ENCODE measurements at places on chromosomes 7 and 10.

GRCh38 chr10:130974166-130974565 lies 337.4 kb downstream of the TCERG1L start:
- no peak for DNase-seq

- no peak for DNase-seq
These were observed 11.3 kb upstream of the HGF start for GRCh38 chr7:81780914-81781693.

DNA sequence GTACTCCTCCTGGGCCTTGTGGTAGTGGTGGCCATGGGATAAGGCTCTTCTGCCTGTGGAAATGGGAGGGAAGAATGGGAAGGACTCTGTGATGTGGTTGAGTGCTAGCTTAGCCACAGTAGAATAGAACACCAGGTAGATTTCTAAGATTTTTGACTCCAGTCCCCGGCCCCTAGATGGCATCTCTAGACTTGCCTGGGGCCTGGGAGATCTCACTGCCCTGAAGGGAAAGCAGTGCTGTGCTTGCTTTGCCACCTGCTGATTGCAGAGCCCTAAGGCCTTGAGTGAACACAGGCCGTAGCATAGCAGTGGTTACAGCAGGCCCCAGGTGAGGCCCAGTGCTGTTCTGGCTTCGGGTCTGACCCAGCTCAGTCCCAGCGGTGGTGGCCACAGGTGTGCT lies 252.0 kb downstream of the TCF7L2 start:
- no peak for DNase-seq

DNA sequence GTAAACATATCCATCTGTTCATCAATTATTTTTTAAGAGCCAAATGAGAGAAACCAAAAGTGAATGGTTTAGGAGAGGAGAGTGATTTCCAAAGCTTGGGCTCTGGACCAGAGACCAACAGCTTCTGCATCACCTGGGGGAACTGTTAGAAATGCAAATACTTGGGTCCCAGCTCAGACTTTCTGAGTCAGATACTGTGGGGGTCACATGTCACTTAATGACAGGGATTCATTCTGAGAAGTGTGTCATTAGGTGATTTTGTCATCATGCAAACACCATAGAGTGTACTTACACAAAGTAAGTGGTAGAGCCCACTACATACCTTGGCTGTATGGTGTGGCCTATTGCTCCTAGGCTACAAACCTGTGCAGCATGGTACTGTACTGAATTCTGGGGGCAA lies 128.5 kb upstream of the PRR15 start:
- DNase-seq = no peak

GRCh38 chr10:92691591-92692079 lies 1.9 kb downstream of the HHEX start:
- DNase-seq = no peak

DNA sequence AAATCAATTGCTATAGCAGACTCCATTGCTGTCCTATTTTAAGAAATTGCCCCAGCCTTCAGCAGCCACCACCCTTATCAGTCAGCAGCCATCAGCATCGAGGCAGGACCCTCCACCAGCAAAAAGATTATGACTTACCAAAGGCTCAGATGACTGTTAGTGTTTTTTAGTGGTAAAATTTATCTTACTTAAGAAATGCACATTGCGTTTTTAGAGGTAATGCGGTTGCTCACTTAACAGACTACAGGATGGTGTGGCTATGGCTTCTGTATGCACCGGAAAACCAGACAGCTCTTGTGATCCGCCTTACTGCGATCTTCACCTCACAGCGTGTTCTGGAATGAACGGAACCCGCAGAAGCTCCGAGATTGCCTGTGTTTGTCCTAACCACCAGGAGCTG lies 58.1 kb downstream of the WDR37 start:
- DNase-seq = no peak

- DNase-seq = peak; percentile 65
These were observed 156.6 kb upstream of the LYZL2 start for GRCh38 chr10:30786131-30786530.

DNA sequence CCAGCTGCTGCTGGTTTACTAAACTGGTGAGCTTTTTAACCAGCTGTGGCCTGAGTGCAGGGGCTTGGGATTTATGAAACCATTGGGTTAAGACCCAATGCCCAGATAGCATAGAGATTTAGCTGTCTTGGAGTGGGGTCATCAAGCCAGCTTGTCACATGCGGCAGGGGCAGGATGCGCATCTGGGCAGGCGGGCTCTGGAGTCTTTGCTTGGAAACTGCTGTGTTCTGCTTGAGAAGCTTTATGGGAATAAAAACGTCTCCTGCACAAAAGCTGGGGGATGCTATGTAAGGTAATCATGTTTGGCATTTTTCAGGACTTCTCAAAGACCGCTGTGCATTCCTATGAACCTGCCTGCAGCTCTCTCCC lies 136.3 kb downstream of the MAPK8 start:
- DNase-seq = no peak

DNA sequence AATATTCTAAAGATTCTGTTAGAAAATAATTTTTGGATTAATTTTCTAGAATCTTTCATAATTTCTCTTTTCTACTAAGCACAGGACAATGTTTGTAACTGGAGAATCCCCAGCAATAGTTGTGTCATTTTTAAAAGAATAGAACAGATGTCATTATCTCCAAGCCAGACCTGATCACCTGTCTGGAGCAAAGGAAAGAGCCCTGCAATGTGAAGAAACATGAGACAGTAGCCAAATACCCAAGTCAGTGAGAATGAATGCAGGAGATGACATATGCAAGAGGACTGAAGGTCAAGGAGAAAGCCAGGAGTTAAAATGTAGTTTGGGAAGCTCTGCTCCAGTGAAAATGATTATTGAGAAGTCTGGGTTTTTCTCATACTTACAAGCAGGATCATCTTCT lies 25.4 kb upstream of the ZNF138 start:
- no peak for DNase-seq

DNA sequence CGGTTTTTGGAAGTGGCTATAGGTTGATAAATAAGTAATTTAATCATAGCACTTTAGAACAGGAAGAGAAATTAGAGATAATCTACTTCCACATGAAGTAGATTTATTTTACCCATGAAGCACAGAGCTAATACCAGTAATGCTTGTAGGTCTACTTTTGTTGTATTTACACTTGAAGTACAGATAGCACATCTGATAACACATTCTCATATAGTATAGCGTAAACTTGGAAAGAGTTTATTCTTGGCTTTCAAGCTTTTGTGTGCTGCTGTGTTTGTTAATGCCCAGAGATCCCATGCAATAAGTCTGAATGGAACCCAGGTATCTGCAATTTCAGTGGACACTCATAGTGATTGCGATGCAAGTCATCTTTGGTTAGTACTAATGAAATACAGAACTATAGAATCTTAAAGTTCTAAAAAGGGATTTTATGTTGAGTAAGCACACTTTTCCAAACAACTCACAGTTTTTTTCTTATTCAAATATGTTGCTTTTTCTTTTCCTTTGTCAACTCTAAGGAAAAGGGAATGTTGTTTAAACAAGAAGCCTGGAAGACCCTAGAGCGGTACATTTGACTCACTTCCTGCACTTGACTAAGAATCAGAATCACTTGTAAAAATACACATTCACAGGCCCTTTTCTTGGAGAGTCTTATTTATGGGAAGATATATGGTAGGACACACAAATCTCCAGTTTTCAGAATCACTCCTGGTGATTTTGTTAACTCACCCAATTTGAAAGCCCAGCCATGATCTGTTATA lies 105.8 kb downstream of the GNAI1 start:
- peak; percentile 55 for DNase-seq

Data from EH (cell line).